ENCODE measurements at places on chromosomes 5 and 9. TPM values are rescaled to one million over a fixed set of nuclear protein-coding genes. Genes with fewer than 3 reads are reported as not detected.

The SPATA31E1 gene
- polyA plus RNA-seq = not detected

The HTR4 gene
- 0.22 TPM for polyA plus RNA-seq

The FRMD3 gene
- 84.1 TPM for polyA plus RNA-seq

The PRELID2 gene
- 1.7 TPM for polyA plus RNA-seq

The PTPN3 gene
- 14.6 TPM for polyA plus RNA-seq

The SELENOP gene
- polyA plus RNA-seq = 53.3 TPM

The DAB2 gene
- 7.8 TPM for polyA plus RNA-seq

The ZNF608 gene
- 5.3 TPM for polyA plus RNA-seq

GRCh38 chr9:129173296-129174101, 4.6 kb downstream of the IER5L start:
- DNase-seq = no peak

DNA sequence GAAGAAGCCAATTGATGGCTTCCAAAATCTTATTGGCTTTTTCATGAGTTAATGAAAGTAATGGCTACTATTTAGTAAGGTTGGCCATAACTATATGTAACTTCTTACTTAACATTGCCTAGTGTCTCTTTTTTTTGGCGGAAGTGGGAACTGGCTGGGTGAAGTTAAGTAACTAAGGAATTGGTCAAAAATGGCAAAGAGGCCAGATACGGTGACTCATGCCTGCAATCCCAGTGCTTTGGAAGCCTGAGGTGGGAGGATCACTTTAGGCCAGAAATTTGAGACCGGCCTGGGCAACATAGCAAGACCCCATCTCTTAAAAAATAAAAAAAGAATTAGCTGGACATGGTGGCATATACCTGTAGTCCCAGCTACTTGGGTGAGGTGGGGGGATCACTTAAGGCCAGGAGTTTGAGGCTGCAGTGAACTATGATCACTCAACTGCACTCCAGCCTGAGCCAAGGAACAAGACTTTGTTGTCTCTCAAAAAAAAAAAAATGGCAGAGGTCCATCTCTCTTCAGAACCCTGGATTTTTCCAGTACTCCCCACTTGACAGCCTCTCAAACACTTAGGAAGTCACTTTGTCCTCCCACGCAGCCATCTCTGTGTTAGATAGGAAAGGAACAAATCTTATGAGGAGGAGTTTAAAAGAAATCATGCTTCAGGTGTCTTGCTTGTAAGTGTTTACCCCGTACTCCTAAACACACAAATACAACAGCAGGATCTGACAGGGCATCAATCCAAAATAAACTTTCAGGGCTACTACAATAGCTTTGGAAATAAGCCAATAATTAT, 75.7 kb downstream of the TEK start:
- peak; percentile 29 for DNase-seq

DNA sequence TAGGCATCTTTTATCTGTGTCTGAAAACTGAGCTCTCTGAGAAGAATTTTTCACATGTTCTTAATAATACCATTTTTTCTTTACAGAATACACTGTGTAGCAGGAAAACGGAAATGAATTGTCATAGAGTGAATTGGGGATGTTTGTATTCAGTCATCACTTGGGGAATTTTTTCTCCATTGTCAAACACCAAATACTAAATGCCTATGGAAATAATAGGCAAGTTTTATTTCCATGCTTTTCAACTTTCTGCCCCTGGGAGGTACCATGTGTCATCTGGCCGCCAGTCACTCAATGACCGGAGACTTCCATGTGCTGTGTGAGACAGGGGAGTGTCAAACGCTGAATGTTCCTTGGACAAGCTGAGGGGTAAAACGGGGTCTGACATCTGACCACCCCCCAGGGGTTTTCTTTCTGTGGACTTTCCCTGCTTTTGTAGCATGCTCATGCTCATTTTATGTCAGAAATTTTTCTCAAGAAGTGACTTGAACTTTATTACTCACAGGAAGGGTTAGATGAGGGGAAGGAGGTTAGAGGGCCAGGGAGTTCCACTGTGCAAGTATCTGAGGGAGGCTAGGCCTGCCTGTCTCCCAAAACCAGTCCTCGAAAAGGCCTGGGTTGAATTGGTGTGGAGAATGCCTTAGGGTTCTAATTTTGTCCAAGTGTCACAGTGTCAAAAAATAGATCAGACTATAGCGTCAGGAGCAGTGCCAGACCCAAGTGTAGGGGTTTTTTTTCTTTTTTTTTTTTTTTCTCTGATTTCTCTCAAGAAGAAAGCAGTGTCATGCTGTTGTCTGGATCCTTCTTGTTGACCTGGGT, 438.6 kb downstream of the AGTPBP1 start:
- no peak for DNase-seq

GRCh38 chr5:125550274-125550673, 803.8 kb upstream of the ZNF608 start:
- peak; percentile 20 for DNase-seq

- DNase-seq = no peak
These were observed 35.1 kb downstream of the EXOSC2 start for GRCh38 chr9:130728721-130729120.

DNA sequence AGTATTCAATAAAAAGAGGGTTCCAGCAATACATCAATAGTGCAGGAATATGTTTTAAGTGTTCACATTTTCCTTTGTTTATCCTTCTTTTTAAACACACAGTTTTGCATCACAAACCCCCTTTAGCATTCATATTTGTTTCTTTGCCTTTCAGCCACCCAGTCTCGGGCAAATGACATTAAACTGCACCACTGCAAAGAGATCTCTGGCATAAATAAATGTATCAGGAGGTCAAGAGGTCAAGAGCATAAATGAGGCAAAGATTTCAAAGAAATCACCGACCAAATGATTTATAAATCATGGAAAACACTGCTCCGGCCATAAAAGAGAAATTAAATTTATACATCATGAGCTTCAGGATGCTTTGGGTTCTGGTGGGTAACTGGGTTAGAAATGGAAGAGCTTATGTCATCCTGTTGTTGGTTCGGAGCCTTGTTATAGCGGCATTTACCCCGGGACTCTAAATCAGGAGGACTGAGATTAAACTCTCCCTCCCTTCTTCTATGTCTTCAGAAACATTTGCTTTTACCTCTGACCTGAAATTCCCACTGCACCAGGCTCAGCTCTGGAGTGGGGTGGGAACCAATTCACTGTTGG, 449.6 kb upstream of the CLINT1 start:
- DNase-seq = no peak

- DNase-seq = no peak
These were observed 46.1 kb upstream of the TCERG1 start for GRCh38 chr5:146401021-146401420.

DNA sequence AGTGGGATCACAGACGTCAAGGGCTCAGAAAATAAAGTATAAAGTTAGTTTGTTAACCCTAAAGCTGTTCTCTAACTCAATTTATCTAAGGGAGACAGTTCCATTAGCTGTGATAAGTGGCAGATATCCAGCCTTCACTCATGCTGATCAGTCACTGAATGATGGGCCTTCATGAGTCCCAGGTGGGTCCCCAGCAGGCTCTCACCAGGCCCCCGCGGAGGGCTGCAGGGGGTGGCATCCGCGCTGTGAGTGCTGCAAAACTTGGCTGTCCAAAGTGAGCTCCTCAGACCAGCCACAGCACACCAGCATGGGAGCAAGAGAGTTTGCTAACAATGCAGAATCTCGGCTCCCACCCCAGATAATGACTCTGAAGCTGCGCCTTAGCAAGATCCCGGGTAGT, 187.2 kb downstream of the GNA14 start:
- no peak for DNase-seq

GRCh38 chr9:80649001-80649420, 1040.3 kb downstream of the TLE1 start:
- peak; percentile 20 for DNase-seq

GRCh38 chr5:153718713-153719112, 228.2 kb downstream of the GRIA1 start:
- DNase-seq = no peak

- DNase-seq = no peak
These were observed 41.2 kb downstream of the WDR36 start for GRCh38 chr5:111133436-111133751.

- DNase-seq = no peak
These were observed 129.6 kb downstream of the BARX1 start for GRCh38 chr9:93825348-93826115.

DNA sequence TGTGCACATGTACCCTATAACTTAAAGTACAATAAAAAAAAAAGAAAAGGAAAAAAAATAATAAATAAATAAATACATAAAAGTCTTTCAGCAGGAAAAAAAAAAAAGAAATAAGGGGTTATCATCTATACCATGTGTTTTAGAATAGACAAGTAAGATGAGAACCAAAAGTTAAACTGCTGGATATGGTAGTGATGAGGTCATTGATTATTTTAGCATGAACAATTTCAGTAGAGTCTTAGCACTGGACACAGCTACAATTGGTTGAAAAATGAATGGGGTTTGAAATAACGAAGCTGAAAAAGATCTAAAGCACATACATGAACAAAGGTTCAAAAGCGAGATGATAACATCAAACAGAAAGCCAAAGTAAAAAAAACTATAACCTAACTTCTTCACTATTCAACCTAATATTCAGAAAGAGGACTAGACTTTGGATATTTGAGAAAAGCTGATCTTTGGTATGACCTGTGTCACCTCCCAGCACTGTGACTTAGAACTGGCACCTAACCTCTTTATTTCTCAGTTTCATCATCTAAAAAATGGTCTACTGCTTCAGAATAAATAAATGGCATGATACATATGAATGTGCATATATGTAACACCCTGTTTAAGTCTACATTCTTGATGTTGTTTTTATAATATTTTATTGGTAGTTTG, 133.3 kb downstream of the RAB3C start:
- DNase-seq = no peak

DNA sequence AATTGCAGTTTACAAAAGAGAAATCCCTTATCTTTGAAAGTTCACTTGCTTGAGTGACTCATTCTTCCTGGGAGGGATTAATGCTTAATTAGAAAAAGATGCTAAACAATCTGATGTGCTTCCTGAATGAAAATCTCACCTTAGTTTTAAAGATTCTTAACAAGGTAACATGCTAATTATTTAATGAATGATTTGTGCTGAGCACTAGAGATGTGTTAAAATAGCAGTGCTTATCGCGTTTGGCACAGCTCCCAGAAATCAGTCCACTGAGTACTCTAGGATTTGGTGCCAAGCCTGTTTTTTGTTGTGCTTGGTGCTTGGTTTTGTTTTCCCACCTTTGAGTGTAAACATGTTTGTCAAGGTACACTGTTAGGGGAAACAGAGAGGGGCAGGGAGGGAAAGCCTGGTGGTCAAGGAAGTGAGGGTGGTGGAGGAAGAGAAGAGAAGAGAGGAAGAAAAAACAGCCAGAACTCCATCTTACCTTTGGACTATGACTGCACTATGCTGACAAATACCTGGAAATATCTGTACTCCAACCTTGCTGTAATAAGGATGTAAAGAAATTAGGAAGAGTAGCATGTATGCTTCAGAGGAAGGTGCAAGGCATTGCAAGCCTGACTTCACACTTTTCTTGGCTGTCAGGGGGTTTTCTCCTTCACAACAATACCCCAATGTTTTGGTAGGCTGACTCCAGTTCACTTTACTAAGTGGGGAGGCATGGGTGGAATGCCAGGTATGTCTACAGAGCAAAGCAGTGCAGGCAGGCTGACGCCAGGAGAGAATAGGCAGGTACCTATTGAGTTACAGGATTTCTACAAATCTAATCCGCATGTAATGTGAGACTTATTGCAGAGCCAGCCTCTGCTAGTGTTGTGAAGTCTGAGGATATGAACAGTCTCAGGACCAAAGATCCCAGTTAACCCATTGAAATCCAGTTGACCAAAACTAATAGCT, 157.2 kb upstream of the ISL1 start:
- no peak for DNase-seq

DNA sequence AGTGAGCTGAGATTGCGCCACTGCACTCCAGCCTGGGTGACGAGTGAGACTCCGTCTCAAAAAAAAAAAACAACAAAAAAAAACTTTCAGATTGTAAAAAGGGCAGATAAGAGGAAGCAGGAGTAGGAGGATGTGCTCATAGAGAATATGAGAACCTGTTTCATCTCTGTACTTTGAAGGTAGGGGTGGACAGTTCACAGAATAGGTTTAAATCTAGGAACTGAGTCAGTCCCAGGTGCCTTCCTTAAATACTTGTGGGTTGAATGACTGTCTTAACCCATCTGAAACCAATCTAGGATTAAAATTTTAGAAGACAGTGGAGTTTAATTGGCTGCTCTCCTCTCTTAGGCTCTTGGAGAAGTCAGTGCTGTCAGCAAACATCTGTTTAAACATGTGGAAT, 12.4 kb downstream of the POLK start:
- DNase-seq = no peak

- no peak for DNase-seq
These were observed 6.3 kb downstream of the ADGRD2 start for GRCh38 chr9:124456341-124457078.

GRCh38 chr5:129639331-129639730, 108.6 kb upstream of the MINAR2 start:
- DNase-seq = no peak

GRCh38 chr9:93681269-93682154, 105.1 kb downstream of the PHF2 start:
- DNase-seq = peak; percentile 13
